Epithelial cell of proximal tubule (primary cell): ENCODE measurements at places on chromosomes 4 and X. TPM values are rescaled to one million over a fixed set of nuclear protein-coding genes. Genes with fewer than 3 reads are reported as not detected.

The TCEAL6 gene
- total RNA-seq = not detected in 2 replicates

DNA sequence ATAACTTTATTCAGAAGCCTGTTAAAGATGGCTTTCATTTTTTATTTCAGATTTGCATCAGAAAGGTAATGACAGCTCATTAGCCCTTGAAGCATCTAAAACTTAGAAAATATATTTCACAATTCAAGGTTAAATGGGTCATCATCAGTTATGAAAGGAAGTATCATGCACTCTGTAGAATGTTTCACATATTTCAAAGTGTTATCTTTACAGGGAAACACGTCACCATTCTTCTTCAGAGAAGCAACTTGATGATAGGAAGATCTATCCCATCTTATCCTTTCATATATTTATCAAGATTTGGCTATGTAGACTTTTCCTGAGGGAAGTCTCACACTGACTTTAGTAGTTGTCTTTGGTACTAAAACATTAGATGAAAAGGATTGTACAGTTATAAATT, 277.8 kb downstream of the TENM3 start:
- no peak for DNase-seq

The CTAG1B gene
- total RNA-seq = not detected in 2 replicates

The AFM gene
- total RNA-seq = not detected in 2 replicates

GRCh38 chr4:140680686-140681085, 75.5 kb downstream of the TBC1D9 start:
- no peak for DNase-seq

The ALPK1 gene
- 3.0 and 5.5 TPM in 2 replicates for total RNA-seq

The FATE1 gene
- total RNA-seq = not detected in 2 replicates

- DNase-seq = no peak
Measured at GRCh38 chrX:113726466-113726865, 857.4 kb upstream of the HTR2C start.

- no peak for DNase-seq
Measured at GRCh38 chr4:7104366-7105031, 36.6 kb upstream of the GRPEL1 start.

GRCh38 chr4:76200771-76201231, 12.8 kb downstream of the SCARB2 start:
- DNase-seq = no peak

- no peak for DNase-seq
Measured at GRCh38 chr4:6065934-6066590, 47.8 kb upstream of the C4orf50 start.

DNA sequence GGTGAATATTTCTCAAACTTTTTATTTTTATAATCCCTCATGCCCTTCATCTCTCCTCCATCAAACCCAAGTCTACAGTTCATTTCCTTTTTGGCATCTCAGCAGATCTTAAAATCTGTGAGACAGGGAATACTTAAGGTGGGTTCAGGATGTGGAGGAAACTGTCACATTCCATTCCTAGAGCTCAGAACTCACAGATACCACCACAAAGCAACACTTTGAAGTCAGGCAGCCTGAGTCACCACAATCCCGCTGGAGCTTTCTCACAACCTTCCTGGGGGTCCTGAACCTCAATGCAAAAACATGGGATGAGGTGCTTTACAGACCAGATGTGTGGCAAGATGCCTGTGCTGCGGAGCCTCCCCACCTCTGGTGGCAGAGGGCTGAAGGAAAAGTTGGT, 63.2 kb downstream of the HHIP start:
- DNase-seq = peak; percentile 64

- no peak for DNase-seq
Measured at GRCh38 chrX:130758072-130758471, 144.9 kb downstream of the ENOX2 start.
